ENCODE measurements at places on chromosomes 2 and 18.

DNA sequence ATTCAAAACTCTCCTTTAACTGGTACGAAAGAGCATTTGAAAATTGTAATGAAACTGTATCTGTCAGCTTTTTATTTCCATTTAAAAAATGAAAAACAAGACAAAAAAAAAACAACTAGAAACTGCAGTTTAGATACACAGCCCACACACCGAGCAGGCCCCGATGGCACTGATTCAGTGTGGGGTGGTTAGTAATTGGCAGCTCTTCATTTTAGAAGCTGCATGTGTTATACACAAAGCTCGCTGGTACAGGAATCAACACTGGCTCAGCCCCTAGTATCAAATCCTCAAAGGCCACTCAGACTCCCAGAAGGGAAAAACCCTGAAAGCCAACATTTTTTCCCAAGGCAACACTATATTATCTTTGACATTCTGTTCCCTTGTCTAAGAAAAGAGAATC, 30.5 kb upstream of the RMDN2 start:
- DNase-seq = peak; percentile 64

DNA sequence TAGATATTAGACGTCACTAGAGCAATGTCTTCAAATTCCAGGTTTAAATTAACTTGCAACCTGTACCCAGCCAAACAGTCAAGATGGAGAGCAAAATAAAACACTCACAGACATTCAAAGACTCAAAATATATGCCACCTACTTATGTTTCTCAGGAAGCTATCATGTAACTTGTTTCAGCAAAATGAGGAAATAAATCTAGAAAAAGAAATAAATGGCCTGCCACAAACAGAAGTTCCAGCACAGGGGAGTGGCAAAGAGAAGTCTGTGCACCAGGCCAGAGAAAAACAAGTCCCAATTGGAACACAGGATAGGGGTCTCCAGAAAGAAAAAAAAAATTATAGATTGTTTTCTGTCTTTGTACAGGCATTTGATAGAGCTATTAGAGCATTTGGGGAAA, 96.7 kb downstream of the LRP2 start:
- no peak for DNase-seq

- no peak for DNase-seq
These were observed 223.8 kb downstream of the TTC32 start for GRCh38 chr2:19677825-19678518.

GRCh38 chr2:33209976-33210375, 263.2 kb downstream of the LTBP1 start:
- peak; percentile 28 for DNase-seq

DNA sequence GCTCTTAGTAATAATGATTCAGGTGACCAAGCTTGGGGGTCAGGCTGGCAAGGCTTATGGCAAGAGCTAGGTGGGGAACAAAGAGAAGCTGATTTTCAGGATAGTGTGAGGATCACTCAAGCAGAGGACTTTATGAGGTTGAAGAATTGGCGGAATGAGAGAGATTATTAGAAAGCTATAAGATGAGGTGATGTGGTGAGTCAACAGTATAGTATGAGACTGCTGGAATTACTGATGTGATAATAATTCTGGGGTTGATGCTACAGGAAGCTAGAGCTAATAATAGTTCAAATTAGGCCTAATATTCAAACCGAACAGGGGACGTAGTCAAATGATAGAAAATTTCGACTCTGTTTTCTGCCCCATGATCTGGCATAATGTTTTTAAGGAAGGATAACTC, 2115.3 kb upstream of the PIK3C3 start:
- DNase-seq = no peak

DNA sequence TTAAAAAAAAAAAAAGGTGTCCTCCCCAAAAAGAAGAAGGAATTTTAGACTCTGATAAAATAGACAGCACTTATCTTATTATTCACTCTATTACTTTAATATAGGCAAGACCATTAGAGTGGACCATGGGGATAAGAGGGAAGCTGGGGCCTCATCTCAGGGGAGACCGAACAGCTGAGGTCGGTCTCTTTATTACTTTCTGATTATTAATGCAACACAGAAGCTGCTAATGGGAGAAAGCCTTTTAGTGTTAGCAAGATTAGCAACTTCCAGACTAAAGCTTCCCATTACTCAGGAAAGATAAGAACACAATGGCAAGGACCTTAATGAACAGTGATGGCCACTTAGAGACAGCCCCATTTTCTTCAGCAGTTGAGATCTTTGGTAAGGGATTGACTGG, 135.5 kb downstream of the TMEFF2 start:
- no peak for DNase-seq

GRCh38 chr2:32743480-32744236, 115.8 kb downstream of the TTC27 start:
- no peak for DNase-seq

GRCh38 chr2:44211183-44211582, 42.5 kb downstream of the PPM1B start:
- no peak for DNase-seq

GRCh38 chr2:215755641-215756345, 257.6 kb downstream of the MREG start:
- peak; percentile 38 for DNase-seq

- DNase-seq = peak; percentile 17
These were observed 96.2 kb upstream of the PDE1A start for GRCh38 chr2:182522972-182523473.

DNA sequence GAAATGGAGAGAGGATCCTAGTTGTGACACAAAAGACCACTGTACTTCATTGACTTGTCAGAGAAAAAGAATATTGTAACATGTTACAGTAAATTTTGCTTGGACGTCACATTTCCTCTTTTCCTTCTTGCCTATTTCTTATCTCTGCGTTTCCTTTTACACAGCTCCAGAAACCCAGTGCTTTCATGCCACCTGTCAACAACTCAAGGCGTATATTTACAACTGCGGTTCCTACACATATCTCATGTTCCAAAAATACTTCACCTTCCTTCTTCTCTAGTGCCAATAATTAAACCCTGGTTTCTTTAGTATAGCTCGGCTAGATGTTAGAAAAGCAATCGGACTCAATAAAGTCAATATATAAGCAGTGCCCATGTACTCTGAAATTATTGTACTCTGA, 911.5 kb upstream of the FSHR start:
- DNase-seq = no peak

DNA sequence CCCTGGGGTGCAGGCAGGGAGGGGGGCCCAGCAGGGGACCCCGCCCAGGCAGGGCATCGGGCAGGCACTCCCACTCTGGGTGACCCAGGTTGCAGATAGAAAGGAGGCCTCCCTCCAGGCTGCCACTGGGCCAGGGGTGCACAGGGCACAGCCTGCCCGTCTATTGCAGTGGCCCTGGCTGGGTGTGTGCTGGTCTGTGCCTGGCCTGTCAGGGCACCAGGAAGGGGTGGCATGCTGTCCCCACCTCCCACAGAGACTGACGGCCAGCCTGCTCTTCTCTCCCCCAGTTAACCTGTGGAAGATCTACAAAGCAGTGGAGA, 12.9 kb downstream of the ARID5A start:
- no peak for DNase-seq

GRCh38 chr2:161424891-161425727, 9.0 kb downstream of the TBR1 start:
- DNase-seq = no peak

DNA sequence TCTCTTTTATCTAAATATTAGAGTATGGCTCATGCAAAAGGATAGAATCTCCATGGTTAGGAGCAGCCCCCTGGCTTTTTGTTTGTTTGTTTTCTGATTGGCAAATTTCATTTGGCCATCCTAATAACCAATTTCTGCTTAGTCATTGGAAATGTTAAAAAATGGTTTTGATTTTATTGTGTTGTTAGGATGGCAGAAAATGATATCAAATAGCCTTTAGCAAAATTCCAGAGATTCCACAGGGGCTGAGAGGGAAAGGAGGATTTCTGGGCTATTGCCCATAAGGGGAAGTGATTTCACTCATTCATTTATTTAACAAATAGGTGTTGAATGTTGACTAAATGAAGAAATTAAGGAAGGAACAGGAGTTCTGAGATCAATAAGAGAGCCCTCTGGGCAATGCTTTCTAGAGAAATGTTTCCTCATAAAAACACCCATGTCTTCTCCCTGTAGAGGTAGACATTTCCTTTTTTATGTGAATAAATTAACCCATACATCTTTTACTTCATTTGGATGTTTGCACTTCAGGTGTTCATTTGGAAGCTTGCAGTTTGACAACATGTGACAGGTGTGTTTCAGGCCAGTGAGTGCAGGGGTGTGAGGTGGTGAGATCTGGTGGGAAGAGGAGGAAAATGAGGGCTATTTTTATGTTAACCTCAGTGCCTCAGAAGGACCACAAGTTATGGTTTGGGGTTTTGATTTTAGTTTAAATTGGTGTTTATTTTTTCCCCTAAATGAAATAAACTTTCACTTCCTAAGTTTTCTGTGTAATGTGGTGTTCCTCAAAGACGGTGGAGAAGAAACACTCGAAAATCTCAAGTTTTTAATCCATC, 61.7 kb upstream of the EPC2 start:
- peak; percentile 12 for DNase-seq

GRCh38 chr2:104420953-104421352, 433.0 kb upstream of the POU3F3 start:
- DNase-seq = no peak

DNA sequence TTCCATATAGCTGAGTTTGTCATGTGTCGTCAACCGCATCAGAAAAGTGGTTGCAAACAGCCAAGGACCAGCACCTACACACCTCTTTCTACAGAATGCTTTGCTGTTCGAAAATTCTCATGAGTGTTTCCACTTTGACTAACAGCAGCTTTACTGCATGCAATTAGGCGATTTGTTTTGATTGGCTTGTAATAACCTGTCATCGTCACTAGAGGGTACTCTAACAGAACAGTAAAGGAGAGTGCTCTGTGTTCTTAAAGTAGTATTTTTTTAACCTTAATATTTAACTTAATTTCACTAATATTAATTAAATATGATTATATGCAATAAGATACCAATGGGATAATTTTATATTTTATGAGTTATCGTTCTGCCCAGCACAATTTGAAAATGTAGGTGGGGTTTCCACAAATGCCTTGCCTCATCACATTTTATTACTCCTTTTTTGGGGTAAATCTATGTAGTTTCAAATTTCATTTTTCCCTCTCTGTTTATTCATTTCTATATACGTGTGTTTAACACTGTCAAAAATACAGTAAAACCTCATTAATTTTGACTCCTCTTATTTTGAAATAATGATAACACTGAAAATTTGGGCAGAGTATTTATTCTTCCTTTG, 502.2 kb downstream of the NRXN1 start:
- peak; percentile 46 for DNase-seq

DNA sequence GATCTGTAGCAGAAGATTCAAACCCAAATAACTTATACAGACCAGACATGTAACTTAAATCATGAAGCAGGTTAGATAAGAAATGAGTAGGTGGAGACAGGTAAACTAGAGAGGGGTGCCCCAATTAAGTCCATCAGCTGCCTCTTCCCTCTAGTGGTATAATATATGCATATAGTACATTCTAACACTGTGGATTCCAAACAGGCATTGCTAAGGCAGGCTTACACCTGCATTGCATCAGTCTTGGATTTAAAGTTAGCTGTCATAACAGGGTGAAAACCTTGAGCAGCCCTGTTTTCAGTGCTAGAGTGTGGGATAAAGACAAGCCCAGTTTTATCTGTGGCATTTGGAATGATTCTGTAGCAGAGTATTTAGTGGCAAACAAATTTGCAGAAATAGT, 63.4 kb downstream of the NYAP2 start:
- DNase-seq = peak; percentile 30

DNA sequence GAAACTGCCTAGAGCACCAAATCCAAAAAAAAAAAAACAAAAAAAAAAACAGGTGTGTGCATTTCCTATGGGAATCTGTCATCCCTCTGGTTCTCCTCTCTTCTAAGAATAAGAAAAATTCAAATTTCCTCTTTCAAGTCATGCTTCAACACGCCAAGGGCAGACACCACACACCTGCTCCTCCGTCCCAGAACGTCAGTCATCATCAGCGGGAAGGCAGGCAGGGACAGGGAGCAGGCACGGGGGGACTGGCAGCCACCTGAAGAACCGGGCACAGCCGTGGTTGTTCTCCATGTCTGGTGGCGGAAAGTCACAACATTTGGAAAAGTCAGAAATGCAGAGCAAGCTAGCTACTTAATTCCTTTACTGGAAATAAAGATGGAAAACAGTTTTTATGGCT, 214.8 kb downstream of the IKZF2 start:
- DNase-seq = no peak

- peak; percentile 84 for DNase-seq
These were observed 106.5 kb upstream of the SCN1A start for GRCh38 chr2:166234112-166234846.

DNA sequence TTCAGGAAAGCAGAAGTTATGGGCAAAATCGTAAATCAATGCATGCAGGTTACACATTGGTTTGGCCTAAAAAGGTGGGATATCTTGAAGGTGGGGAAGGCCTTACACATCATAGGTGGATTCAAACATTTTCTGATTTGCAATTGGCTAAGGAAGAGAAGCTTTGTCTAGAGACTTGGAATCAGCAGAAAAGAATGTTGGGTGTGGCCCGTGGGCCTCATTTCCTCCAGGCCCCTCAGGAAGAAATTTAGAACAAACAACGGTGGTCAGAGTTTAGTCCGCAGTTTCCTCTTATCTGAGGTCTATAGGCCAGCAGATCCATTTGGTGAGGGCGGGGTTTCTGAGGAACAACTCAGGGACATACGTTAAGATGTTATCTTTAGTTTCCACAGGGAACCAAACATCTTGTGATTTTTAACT, 50.9 kb upstream of the AFF3 start:
- DNase-seq = no peak

All from fibroblast of skin of abdomen (primary cell).